ENCODE measurements at places on chromosomes 7 and 10.

- DNase-seq: no peak
These were observed 15.4 kb downstream of the SEC61G start for GRCh38 chr7:54743580-54743979.

DNA sequence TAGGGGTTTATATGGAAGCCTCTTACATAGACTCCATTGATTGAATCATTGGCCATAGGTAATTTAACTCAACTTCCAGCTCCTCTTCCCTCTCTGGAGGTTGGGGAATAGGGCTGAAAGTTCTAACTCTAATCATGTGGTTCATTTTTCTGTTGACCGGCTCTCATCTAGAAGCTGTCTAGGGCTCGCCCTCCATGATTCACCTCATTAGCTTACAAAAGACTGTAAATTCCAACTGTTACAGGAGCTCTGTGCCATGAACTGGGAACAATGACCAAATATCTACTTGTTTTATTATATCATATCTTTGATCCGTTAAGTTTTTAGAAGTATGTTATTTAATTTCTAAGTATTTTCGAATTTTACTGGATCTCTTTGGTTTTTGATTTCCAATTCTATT, 263.0 kb downstream of the TCF7L2 start:
- no peak for DNase-seq

DNA sequence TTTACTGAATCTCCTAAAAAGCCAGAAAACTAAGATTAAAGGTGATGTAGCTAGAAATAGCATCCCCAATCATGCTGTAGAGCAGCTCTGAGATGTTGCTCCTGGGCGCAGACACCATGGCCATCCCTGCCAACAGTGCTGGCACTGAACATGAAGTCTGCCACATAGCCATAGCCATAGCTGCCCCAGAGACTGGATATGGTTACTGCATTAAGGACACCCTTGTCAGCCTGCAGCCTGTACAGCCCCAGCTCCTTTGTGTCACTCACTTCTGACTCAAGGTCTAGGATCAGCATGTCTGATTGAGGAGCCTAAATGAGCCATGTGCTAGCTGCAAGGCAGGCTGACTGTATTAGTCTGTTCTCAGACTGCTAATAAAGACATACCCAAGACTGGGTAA, 284.6 kb downstream of the RPS24 start:
- DNase-seq: no peak

DNA sequence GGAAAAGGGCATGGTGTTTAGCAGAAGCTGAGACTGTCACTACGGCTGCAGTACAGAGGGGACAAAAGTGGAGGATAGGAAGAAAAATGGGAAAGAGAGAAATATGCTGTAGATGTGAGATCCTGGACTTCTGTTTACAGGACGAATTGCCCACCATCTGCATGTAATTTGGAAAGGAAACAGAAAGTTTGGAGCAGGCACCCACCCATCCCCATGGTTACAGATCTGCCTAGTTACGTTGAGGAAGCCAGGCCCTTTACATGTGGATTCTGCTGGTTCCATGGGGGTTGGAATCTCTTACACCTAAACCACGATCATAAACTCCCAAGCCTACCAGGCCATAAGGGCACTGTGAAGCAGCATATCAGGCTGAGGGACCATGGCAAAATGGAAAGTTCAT, 84.3 kb downstream of the WDFY4 start:
- no peak for DNase-seq

DNA sequence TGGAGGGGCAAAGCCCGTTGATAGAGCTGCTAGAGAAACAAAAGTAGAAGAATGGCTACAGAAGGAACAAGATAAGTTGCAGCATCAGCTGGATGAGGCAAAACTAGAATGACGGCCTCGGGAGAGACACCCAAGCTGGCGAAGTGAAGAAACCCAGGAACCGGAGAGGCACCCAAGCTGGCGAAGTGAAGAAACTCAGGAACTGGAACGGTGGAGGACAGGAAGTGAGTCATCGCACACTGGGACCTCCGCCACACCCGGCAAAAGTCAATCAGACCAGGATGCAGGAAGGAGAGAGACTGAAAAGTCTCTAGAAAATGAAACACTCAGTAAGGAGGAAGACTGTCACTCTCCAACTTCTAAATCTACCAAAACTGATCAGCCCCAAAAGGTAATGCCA, 133.0 kb upstream of the NEBL start:
- DNase-seq: peak; percentile 4

- DNase-seq: no peak
These were observed 64.9 kb downstream of the CFAP46 start for GRCh38 chr10:132877473-132877872.

DNA sequence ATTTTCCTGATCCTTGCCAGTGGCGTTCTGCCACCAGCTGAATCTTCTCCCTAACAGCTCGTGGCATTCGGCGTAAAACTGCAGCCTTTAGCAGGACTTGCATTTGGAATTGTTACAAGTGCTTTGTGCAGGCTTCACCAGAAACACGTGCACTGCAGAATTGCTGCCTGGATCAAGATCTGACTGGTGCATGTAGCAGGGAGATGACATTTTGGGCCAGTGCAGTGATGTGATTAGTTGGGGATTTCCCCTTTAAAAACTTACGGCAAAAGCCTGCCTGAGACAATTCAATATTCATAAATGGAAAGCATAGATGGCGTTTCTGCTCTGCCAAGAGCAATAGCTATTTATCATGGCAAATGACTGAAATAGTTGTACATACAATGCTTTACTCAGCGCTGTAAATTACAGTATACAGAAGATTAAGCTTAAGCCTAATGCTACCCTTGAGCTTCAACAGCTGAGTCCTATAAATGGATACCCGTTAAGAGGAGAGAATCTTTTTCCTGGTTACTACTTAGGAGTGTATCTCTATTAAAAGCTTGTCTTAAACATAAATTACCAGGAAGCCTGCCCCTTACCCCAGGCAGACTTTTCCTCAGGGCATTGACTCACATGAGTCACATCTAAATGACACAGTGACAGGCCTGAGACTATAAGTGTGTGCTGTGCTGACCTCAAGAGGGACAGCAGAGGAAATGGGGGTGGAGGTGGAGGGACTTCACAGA, 106.3 kb downstream of the ATXN7L1 start:
- peak; percentile 70 for DNase-seq

- DNase-seq: no peak
These were observed 118.5 kb downstream of the GLRX3 start for GRCh38 chr10:130254662-130255061.

DNA sequence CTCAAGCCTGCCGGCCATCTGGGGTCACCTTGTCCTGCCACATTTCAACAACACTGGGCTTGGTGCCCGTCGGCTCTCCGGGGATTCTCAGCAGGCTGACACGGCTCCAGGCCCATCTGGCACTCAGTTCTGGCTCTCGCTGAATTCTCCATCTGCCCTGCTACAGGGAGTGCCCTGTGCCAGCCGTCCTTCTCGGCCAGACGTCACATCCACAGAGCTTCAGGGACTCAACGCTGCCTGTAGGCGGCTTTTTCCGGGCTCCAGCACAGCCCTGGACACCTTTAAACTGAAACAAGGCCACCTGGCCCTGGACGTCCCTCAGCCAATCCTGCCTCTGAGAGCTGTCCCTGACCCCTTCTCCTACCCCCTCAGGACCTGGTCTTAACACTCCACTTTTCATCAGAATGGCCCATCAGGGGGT, 43.0 kb downstream of the TMEM130 start:
- no peak for DNase-seq

- peak; percentile 27 for DNase-seq
These were observed 115.5 kb upstream of the STK17A start for GRCh38 chr7:43467406-43467805.

DNA sequence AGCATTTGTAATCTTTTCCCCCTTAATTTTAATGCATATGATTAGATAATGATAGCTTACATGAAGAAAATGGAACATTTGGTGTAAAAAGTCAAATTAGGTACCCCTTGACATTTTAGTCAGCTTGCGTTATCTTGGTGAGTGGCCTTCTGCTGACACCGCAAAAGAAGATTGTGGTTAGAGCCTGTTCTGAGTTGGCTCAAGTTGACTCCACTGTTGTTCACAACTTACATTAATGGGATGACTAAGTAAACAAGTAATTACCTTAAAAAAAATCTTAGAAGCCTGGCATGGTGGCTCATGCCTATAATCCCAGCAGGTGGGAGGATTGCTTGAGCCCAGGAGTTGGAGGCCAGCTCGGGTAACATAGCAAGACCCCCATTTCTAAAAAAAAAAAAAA, 24.2 kb downstream of the TRRAP start:
- DNase-seq: no peak

- DNase-seq: no peak
These were observed 7.1 kb downstream of the MNX1 start for GRCh38 chr7:157003445-157003755.

GRCh38 chr7:85095806-85096205, 91.0 kb downstream of the SEMA3D start:
- peak; percentile 69 for DNase-seq

- no peak for DNase-seq
These were observed 10.6 kb upstream of the LAMTOR4 start for GRCh38 chr7:100137851-100138760.

GRCh38 chr7:47088329-47089067, 493.4 kb downstream of the TNS3 start:
- peak; percentile 65 for DNase-seq

DNA sequence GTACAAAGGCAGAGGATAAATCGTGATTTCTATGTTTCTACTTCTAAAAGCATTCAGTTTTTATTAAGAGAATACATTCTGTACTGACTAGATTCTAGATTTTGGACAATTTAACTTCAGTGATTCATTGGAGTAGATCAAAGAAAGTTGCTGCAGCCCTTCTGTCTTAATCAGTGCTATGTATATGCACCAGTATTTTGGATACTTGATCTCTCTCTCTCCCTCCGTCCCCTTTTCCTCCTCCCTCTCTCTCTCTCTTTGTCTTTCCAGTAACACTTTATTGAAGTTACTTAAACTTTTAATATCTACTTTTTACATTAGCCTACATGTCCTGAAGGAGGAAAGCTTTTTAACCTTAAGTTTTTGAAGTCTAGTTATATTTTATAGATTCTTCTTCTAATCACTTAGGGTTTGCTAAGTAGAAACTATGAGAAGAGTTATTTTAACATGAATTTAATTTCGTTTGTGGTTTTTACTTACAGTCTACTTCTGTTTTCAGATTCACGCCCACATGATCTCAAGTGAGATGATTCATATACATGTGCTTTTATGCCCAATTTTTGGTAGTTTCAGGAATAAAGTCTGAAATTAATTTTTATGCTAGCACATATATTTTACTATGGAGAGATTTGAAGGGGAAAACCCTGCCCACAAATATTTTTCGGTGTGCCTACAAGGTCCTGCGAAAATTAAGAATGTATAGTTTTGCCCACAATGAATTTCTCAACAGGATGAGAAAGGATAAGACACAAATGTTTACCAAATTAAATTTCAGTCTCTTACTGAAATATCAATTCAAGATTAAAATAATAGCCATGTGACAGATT, 9.1 kb downstream of the MDFIC start:
- peak; percentile 39 for DNase-seq

DNA sequence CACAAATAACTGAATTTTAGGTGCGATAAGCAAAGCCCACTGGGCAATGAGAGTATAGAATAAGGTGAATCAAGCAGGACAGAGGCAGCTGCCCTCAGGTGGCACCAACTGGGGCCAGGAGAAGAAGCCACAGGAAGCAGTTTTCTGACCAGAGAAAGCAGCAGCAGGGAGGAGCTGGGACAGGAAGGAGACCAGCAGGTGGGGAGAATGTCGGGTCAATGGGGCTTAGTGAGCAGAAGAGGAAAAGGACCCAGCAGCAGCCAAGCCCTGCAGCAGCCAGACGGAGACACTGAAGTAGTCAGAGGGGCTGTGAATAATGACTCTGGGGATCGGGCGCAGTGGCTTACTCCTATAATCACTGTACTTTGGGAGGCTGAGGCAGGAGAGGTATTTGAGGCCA, 209.6 kb upstream of the SH2B2 start:
- DNase-seq: no peak

DNA sequence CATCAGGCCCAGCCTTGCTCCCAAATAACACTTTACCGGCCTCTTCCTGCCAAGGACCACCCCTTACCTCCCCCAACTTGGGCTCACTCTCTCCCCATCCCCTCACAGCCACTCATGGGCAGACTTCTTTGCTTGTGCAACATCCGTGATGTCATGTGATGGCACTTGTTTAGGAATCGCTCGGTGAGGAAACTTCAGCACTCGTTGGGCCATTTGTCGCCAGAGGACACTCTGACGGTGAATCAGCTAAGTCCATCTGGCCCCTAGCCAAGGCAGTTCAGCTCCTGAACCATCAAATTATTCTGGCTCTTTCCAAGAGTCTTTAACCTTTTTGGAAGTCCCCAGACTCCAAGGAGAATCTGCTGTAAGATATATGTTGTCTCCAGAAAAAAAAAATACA, 19.2 kb downstream of the BTBD16 start:
- no peak for DNase-seq

- DNase-seq: no peak
These were observed 10.8 kb upstream of the SFRP5 start for GRCh38 chr10:97782455-97783228.

GRCh38 chr10:35433851-35434426, 97.6 kb downstream of the CCNY start:
- peak; percentile 88 for DNase-seq

- DNase-seq: peak; percentile 18
These were observed 12.2 kb downstream of the UBE3C start for GRCh38 chr7:157150882-157151281.

- no peak for DNase-seq
These were observed 110.5 kb downstream of the JCAD start for GRCh38 chr10:29948881-29949355.

GRCh38 chr10:70534281-70534680, 55.7 kb downstream of the PALD1 start:
- no peak for DNase-seq
